Cortex of kidney (tissue), 1 donor: ENCODE measurements at places on chromosomes 5 and 9.

DNA sequence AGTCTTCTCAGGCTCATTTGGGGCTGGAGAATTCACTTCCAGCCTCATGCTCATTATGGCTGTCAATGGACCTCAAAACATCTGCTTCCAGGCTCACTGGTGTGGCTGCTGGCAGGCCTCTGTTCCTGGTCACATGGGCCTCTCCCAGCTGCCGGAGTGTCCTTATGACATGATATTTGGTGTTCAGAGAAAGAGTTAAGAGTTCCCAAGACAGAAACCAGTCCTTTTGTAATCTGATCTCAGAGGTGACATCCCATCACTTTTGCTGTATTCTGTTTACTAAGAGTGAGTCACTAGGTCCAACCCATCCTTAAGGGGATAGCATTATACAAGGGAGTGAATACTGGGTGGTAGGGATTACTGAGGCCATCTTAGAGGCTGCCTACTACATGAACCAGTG lies 104.6 kb downstream of the CACNA1B start:
- no peak for DNase-seq

GRCh38 chr5:176959051-176959450 lies 47.5 kb downstream of the UIMC1 start:
- DNase-seq: no peak

DNA sequence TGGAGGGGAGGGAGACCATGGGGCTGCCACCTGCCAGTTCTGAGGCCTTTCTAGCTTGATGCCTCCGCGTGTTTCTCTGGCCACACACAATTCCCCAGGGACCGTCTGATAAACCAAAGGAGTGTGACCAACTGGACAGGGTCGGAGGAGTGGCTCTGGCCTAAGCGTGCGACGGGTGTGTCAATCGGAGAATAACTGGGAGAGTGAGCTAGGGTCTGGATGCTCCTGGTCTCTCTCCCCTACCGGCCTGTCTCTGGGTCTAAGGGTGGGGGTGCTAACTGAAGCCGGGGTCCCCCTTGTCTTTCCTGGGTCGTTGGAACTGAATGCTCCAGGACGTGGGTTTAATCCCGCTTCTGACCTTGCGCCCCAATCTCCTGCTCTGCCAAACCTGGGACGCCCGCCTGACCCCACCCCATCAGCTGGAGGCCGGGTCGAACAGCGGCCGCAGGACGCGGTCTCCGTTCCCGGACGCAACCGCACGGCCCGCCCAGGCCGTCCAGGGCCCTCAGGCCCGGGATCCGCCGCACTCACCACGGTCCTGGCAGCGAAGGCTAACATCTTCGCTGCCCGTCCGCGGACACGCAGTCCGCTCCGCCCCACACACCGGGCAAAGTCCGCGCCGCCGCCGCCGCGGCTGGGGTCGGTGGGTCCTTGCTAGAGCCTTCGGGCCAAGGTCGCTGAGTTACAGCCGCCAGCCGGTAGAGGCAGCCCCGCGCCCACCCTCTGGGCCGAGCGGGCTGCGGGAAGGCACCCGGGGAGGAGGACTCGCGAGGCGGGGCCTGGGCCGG lies 447 bp downstream of the CRAT start:
- DNase-seq: no peak

DNA sequence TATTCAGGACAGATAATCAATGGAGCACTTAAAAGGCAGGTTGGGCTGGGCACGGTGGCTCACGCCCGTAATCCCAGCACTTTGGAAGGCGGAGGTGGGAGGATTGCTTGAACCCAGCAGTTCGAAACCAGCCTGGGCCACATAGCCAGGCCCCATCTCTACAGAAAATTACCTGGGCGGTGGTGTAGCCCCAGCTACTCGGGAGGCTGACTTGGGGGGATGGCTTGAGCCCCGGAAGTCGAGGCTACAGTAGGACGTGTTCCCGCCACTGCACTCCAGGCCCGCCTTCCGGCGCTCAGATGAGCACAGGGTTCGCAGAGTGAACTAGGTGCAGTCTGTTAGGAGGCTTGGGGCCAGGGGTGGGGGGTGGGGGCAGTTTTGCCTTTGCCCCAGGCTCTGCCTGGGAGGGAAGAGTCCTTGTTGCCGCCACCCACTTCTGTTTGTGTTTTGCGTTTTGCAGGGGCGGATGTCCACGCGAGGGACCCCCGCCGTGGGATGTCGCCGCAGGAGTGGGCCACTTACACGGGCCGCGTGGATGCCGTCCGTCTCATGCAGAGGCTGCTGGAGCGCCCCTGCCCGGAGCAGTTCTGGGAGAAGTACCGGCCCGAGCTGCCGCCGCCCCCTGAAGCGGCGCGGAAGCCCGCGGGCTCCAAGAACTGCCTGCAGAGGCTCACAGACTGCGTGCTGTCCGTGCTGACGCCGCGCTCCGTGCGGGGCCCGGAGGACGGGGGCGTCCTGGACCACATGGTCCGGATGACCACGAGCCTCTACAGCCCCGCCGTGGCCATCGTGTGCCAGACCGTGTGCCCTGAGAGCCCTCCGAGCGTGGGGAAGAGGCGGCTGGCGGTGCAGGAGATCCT lies 85.2 kb downstream of the ANKRD33B start:
- DNase-seq: no peak
